Stimulated activated CD4-positive, alpha-beta T cell treated with anti-CD3 and anti-CD28 coated beads, Interleukin-15, amount 100 ng/mL, for 1 hour (primary cell): ENCODE measurements at places on chromosomes 11 and 22.
A peak's percentile ranks its signal among the peaks of the same experiment; 100 is the strongest.

DNA sequence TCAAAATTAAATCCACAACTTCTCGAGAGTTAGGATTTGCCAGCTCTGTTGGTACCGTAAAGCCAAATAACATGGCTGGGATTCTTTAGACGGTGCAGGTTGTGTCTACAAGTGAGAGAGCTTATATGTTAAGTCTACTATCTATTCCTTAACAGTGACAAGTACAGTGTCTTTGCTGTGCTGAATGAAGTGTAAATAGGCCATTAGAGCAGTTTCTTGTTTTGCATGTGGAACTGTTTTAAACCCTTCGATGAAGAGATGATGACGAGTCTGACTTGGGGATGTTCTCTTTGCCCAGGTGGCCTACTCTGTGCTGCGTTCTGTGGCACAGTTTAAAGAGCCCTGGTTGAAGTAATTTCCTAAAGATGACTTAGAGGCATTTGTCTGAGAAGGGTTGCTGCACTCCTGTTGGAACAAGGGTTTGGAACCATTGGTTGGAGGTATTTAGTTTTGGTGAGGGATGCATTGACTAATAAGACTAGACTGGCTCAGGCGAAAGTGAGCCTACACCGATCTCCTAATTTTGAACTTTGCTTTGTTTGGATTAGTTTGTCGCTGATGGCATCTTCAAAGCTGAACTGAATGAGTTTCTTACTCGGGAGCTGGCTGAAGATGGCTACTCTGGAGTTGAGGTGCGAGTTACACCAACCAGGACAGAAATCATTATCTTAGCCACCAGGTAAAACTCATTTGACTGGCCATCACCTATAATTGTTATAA, 988 bp downstream of the RPS3 start:
- DNase-seq, result no peak

DNA sequence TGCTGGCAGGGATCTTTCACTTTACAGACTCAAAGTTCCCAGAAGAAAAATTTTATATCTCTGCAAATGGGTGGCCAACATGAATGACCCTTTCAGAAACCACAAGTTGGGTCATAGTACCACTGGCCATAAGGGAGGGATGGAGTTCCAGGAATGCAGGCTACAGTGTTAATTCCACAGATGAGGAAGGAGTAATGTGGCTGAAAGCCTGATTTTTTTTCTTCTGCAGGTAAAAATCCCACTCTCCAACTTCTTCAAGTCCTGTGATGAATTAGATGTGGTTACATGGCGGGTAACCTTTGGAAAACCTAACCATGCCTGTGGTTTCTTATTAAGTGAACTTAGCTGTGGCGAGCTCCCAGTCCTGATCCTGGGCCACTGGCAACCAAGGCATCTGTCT, 103.2 kb downstream of the SLC1A2 start:
- no peak for DNase-seq

- no peak for DNase-seq
Observed at GRCh38 chr11:12618743-12619540, 55.3 kb upstream of the TEAD1 start.

GRCh38 chr11:26399336-26399735, 67.4 kb downstream of the ANO3 start:
- DNase-seq, result no peak

GRCh38 chr11:74004759-74005615, 3.9 kb downstream of the UCP3 start:
- peak; percentile 66 for DNase-seq
